Posterior cingulate gyrus (tissue), 11 donors: ENCODE measurements at places on chromosomes 6 and 20.

DNA sequence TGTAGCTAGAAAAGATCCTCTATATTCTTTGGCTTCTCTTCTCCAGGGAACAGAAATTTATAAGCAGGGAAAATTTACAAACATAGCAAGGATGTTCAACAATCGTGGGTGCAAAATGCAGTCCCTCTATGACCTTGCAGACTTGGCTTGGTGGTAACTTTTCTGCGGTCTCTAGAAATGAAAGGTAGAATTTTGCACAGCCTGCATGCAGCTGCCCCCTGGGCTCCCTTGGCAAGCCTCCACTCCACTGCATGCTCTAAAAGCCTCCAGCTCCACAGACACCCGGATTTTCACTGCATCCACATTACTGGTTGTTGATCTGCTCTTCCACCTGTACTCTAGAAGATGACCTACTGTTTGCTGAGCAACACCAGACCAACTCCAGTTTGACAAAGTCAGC lies 236.5 kb upstream of the EYS start:
- no peak for DNase-seq

DNA sequence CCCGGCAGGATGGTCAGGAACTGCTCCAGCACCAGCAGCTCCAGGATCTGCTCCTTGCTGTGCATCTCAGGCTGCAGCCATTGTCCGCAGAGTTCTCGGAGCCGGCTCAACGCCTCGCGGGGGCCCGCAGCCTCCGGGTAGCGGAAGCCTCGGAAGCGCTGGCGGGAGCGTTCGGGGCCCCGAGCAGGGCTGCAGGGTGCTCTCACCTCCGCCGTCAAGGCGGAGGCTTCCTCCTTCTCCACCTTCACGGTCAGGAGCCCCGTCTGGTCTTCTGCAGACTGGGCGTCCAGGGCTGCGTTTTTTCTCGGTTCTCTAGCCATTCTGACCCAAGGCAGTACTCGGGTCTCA lies 434 bp downstream of the ZKSCAN4 start:
- no peak for DNase-seq

- no peak for DNase-seq
Observed at GRCh38 chr6:34771727-34772126, 14.4 kb downstream of the SNRPC start.

- DNase-seq = no peak
Observed at GRCh38 chr20:48608756-48609155, 219.0 kb downstream of the PREX1 start.

GRCh38 chr20:61400499-61400898 lies 148.4 kb downstream of the CDH4 start:
- DNase-seq = no peak

- no peak for DNase-seq
Observed at GRCh38 chr6:26336355-26337198, 28.4 kb upstream of the BTN3A2 start.

- no peak for DNase-seq
Observed at GRCh38 chr6:56889492-56889891, 65.4 kb upstream of the BEND6 start.

- DNase-seq = no peak
Observed at GRCh38 chr6:112947507-112947906, 600.4 kb downstream of the RFPL4B start.

- DNase-seq = no peak
Observed at GRCh38 chr6:29845405-29846006, 17.9 kb downstream of the HLA-G start.

DNA sequence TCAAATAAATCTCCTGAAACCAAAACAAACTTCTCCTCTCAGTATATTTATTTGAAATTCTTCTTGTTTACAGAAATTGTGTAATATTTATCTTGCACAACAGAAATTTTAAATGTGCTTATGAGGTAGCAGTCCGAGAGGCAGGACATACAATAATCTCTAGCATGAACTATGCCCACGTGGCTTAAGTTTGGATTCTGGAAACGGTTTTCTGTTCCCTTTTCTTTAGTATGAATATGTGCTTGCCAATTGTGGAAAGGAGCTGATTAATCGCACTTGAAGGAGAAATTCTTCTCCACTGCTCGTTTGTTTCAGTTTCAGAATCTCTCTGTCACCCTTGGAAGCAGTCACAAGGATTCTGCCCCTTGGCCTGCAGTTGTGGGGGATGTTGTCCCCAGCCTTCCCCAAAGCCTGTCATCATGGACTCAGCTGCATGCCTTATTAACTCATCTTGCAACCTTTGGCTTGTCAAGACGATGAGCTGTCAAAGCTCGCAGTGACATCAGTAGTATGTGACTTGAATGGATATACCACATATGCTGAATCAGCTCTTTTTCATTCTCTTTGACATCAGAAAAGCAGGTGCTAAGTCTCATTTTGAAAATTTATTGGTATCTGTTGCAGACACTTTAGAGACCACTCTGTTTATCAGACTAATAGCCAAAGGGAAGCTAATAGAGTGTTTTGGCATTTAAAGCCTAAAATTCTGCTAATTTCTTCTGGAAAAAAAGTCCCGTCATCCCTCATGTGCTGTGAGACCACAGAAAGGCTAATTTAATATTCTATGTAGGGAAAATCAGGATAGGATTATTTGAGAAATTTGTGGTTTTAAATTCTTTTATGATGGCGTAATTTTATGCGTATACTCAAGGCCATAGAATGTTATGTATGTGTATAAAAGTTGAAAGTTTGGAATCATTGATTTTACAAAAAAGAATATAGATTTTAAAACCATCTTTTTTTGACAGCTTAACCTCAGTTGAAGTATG lies 186.8 kb downstream of the ARID1B start:
- DNase-seq = no peak

DNA sequence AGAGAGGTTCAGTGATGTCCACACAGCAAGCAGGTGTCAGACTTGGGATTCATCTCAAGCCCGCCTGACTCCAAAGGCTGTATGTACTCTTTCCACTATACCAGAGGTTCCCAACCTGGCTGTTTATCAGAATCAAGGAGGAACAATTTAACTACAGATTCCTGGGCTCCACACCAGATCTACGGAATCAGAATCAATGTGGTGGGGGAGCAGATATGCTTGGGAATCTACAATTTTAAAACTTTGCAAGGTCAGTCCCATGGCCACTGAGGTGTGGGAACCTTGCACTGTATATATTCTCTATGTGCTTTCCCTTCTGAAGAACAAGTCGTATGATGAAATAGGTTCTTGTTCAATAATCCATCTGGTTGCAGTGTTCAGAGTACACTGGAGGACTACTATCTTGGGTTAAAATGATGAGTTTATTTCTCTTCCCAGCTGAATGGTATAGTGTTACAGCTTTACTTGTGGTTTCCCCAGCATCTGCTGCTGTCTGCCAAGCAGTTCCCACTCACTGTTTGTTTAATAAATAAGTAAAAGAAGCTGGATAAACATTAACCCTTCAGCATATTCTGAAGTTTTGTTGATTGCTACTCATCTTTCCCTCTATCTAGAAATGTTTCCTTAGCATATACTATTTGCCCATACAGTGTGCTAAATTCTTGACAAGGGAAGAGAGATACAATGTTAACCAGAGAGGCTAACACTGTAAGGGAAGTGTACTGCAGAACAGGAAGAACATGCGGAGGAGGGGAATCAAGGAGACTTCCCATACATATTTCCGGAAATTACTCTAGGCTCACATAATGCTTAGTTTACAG lies 9.9 kb downstream of the TTI1 start:
- no peak for DNase-seq

- DNase-seq = no peak
Observed at GRCh38 chr6:78345882-78346281, 521.5 kb upstream of the IRAK1BP1 start.

- no peak for DNase-seq
Observed at GRCh38 chr20:18133962-18134361, 3.7 kb upstream of the KAT14 start.

DNA sequence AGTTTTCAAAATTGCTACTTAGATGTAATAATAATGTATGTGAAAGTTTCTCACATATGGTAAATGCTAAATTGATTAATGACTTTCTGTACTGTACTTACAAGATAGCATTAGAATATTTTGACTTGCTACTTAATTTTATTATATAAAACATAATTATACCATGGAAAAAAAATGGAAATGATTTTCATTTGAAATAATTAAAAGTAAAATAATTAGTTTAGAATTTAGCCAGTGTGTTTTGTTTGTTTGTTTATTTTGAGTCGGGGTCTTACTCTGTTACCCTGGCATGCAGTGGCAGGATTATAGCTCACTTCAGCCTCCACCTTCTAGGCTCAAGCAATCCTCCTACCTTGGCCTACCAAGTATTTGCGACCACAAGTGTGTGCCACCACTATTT lies 7.1 kb downstream of the STXBP5 start:
- DNase-seq = no peak

DNA sequence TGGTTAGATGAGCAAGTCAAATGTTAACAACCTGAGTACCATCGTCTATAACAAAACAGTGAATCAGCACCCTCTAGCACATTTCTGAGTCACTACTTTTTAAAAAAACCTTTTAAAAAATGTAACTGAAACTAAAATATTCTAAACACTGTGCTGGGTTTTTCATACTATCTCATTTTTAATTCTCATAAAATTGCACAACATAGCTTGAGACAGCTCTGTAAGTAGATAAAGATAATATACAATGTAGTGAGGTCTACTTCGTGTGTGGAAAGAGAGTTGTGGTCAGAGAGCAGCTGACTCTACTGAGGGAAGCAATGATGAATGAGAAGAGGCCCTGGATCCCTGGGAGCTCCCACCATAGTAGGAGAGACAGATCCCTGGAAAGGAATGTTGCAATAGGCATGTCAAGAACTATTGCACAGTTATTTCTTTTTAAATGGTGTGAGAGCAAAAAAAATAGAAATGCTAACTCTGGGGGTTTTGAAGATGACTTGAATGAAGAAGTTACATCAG lies 13.6 kb upstream of the CALHM6 start:
- no peak for DNase-seq

GRCh38 chr6:142290851-142291250 lies 11.0 kb upstream of the ADGRG6 start:
- no peak for DNase-seq

- DNase-seq = no peak
Observed at GRCh38 chr6:11185204-11185842, 47.1 kb downstream of the NEDD9 start.

DNA sequence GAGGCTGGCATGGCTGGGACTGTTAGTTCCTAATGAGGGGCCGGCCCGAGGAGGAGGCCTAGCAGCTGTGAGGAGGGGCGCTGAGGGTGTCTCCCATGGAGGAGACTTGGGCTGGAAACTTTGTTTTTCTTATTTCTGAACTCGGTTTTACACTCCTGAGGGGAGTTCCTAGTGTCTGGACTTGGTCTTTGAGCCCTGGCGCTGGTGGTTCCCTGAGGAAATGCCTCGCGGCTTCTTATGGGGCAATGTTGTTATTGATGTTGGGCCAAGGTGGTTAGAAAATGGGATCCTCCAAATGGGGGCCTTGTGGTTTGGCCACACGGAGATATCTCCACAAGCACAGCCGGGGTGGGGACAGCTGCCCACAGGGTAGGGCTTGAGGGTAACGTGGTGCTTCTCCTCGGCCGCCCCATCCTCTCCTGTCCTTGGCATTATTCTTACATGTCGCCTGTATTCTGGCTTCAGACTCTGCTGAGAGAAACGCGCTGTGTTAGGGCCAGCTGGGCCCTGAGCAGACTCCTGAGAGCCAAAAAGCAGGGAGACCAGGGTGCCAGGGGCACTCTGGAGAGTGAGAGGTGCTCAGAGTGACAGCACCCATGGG lies 136.9 kb downstream of the FOXO3 start:
- DNase-seq = no peak

DNA sequence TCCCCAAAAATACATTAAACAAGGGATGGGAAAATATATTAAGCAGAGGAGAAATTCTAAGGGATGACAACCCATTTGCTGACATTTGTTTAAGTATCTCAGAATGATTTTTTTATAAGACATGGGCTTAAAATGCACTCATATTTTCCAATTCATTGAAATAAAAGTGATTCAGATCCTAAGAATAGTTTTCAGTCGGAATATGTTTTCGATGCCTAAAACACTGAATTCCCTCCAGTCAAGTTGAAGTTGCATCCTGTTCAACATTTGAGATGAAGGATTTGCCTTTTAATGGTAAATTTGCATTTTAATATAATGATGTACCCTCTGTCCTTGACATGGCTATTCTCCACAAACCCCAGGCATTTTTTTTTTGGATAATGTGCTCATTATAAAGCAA lies 79.3 kb downstream of the PTCHD4 start:
- DNase-seq = no peak

GRCh38 chr6:125812394-125813292 lies 21.9 kb downstream of the NCOA7 start:
- DNase-seq = no peak

GRCh38 chr6:33088931-33089620 lies 13.3 kb downstream of the HLA-DPB1 start:
- DNase-seq = no peak

DNA sequence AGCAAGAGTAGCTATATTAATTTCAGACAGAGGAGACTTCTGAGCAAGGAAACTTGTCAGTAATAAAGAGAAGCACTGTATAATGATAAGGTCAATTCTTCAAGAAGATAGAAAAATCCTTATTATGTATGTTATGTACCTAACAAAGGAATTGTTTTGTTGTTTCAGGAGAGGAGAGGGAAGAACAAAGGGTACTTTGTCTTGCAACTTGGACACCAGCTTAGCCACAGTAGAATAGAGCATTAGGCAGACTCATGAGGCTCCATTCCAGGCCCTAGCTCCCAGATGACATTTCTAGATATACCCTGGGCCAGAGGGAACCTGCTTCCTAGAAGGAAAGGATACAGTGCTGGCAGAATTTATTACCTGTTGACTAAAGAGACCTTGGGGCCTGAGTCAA lies 6.5 kb upstream of the NUS1 start:
- DNase-seq = no peak

- no peak for DNase-seq
Observed at GRCh38 chr6:98653179-98653578, 181.2 kb upstream of the POU3F2 start.

DNA sequence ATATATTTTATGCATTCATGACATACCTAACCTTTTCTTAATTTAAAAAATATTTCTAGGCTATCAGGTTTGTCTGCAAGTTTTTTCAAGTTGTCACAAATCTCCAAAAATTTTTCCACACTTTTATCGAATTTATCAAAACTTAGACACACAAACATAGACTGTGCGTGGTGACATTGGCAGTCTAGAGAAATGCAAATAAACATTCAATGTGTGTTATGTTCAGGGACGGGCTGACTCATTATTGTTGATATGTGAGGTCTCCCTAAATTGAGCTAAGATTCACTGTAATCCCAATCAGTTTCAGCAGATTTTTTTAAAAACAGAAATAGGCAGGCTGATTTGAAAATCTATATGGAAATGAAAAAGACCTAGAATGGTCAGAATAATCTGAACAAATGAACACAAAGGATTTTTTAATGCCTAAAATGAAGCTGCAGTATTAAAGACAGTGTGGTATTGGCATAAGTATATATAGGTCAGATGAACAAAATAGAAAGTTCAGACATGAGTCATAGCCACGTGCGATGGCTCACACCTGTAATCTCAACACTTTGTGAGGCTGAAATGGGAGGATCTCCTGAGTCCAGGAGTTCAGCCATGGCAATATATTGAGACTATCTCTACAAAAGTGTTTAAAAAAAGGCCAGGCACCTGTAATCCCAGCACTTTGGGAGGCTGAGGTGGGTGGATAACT lies 19.2 kb downstream of the BLTP3A start:
- DNase-seq = no peak

- no peak for DNase-seq
Observed at GRCh38 chr6:22783931-22784330, 214.6 kb downstream of the HDGFL1 start.

GRCh38 chr20:61929971-61930666 lies 135.6 kb downstream of the TAF4 start:
- no peak for DNase-seq
